ENCODE measurements at places on chromosomes 11 and 22.

DNA sequence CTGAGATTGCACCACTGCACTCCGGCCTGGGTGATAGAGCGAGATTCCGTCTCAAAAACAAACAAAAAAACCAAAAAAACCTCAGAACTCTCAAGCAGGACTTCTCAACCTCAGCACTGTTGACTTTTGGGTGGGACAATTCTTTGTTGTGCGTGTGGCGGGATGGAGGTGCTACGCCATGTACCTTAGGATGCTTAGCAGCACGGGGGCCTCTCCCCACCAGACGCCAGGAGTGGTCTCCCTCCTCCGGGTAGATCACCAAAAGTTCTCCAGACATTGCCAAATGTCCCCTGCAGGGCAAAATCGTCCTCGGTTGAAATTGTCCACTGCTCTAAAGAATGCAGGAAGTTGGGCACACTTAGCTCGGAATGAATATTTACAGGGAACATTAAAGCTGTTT lies 26.9 kb upstream of the ATXN10 start:
- no peak for DNase-seq

DNA sequence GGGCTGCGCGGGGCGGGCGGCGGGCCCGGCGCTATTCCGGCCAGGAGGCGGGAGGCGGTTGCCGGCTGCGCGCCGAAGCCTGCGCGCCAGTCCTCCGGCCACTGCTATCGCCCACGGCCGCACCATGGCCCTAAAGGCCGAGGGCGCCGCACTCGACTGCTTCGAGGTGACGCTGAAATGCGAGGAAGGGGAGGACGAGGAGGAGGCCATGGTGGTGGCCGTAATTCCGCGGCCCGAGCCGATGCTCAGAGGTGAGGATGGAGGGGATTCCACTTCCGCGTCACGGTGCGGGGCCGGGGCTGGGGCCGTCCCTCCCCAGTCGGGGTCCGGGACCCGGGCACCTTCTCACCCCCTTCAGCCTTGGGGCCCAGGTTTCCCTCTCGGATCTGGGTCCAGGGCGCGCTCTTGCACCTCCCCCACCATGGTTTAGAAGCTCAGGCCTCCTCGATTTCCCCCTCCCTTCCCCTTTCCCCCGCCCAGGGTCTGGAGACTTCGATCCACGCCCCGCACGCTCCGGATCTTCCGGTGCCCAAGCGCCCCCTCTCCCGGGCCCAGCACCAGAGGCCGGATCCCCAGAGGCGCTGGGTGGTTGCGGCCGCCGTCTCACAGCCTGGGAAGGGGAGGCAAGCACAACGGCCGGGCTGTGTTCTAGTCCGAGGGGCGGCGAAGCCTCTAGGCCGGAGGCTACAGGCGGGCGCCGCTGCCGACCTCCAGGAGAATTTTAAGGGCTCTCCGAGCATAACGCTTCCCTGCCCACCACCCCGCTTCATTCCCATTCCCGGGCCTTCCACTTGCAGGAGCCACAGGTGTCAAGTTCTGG lies 517 bp downstream of the SPINDOC start:
- DNase-seq: peak; percentile 58

DNA sequence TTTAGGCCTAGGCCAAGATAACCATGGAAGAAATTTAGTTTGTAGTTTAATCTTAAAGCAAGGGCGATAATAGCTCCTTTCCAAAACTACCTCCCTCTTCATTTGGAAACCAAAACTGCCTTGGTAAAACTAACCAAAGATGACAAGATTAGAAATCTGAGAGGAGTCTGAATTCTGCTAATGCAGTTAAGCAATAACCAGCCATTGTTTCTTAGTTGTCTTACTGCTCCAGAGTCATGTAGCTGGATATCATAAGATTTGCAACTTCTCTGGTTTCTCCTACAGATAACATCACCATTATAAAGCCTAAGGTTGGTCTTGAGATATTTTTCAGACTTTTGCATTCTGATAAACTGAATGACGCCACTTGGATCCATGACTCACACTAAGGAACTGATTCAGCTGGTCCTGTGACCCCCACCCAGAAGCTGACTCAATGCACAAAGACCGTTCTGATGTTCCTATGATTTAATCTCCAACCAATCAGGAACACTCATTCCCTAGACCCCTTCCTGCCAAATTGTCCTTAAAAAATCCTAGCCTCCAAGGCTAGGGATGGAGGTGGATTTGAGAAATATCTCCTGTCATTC lies 200.8 kb downstream of the LUZP2 start:
- no peak for DNase-seq

DNA sequence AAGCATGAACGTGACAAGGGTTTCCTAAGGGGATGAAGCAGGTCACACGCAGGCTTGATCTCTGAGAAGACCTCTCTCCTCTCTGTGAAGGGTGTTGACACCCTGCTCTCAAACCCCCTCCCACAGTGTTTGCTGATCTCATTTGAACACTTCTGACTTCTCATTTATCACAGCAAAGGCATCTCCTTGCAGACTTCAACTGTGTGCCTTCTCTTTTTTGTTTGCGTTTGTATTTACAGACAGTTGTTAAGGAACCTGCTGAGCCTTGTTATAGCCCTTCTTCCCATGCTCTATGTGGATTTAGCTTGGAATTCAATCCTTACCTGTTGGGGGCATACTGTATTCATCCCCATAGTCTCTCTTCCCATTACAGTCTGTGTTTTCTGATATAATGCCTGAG lies 206.5 kb downstream of the NELL1 start:
- no peak for DNase-seq

- no peak for DNase-seq
Measured at GRCh38 chr11:29507376-29507775, 509.5 kb downstream of the KCNA4 start.

GRCh38 chr11:79229047-79229446 lies 211.8 kb downstream of the TENM4 start:
- DNase-seq: no peak

DNA sequence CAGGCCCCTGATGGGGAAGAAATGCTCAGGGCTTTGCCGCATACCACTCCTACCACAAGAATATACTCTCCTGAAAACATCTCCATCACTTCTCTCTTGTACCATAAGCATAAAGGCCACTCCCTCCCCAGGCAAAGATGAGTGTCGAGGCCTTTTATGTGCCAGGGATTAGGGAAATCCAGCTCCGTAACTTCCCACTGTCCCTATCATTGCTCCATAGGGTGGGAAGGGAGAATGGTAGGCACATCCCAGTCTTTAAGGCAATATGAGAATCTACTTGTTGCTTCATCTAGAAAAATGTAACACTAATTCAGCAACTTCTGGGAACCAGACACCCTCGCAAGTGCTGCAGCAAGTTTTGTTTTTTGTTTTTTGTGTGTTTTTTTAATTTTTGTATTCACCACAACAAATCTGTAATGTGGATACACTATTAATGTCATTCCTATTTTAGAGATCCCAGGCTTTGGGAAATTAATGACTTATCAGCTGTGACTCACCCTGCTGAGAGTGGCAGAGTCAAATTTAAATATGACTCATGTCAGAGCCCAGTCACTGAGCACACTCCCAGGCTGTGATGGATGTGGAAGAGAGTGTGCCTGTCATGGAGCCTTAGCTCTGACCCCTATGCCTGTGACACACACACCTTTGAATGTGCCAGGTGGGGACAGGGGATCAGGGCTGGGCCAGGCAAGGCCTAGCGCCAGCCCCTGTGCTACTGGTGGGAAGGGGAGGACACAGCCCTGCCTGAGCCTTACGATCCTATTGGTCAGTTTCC lies 23.4 kb downstream of the PANX1 start:
- no peak for DNase-seq

GRCh38 chr22:47439643-47440265 lies 677.3 kb downstream of the TBC1D22A start:
- DNase-seq: no peak

GRCh38 chr11:73143126-73143838 lies 1.2 kb upstream of the FCHSD2 start:
- DNase-seq: peak; percentile 67

- no peak for DNase-seq
Measured at GRCh38 chr22:32708830-32709229, 92.7 kb upstream of the TIMP3 start.

DNA sequence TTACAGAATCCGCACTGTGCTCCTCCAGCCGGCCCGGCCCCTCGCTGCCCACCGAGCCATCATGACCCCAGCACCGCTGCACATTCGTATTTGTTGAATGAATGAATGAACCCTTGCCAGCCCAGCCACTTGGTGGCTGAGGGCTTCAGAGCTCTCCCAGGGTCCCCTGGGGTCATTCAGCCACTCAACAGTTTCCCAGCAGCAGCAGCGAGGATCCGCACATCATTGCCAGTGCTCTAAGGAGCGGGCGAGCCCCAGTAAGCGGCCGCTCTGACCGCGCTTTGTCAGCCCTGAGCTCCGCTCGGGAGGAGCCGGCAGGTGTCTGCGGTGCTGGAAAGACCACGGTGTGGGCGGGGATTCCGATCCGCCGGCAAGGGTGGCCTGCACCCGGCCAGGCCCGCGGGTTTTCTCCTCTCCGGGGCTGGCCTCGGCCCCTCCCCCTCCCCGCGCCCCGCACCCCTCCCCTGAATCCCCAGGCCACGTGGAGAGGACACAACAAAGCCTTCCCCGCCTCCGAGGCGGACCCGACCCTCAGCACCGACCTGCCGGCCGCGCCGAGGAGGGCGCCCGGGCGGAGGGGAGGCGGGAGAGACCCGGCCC lies 563 bp downstream of the BID start:
- DNase-seq: no peak

DNA sequence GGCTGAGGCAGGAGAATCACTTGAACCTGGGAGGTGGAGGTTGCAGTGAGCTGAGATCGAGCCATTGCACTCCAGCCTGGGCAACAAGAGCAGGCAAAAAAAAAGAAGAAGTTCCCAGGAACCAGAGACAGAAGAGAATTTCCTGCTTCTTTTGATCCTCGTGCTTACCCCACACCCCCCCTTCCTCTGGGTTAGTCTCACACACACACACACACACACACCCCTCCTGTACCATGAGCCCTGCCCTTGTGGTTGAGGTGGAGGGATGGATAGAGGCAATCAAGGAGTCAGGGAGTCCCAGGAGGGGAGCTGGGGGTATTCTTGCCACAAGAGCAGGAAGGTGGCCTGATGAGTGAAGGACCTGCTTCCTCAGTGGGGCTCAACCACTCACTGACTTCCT lies 4.1 kb upstream of the UBE2L6 start:
- DNase-seq: no peak

DNA sequence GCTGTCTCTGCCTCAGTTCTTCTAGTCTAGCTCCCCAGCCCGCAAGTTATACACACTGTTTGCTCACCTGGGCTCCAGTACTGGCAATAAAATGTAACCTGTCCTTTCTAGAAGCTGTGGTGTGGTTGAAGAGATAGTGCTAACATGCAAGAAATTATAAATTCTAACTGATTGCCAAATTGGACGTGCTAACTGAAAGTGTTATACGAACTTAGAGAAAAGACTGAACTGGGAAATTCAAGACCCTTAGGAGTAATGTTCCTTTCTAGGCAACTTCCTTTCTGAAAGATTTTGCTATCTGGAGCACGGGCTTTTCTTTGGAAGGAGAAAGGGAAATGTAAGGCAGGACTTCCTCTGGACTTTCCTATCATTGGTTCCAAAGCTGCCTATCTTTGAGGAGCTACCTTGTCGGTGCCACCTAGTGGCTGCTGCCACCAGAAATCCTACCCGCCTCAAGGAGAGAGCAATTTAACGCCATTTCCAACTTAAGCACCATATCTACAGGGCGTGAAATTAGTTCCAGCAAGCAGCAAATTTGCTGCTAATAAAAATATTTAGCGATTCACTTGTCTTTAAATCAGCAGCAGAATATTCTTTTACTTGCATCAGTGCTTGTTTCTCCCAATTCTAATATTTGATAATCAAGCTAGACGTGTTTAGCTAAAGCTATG lies 12.7 kb upstream of the TMEM218 start:
- DNase-seq: peak; percentile 29

- no peak for DNase-seq
Measured at GRCh38 chr22:35835267-35835997, 117.8 kb downstream of the APOL5 start.

DNA sequence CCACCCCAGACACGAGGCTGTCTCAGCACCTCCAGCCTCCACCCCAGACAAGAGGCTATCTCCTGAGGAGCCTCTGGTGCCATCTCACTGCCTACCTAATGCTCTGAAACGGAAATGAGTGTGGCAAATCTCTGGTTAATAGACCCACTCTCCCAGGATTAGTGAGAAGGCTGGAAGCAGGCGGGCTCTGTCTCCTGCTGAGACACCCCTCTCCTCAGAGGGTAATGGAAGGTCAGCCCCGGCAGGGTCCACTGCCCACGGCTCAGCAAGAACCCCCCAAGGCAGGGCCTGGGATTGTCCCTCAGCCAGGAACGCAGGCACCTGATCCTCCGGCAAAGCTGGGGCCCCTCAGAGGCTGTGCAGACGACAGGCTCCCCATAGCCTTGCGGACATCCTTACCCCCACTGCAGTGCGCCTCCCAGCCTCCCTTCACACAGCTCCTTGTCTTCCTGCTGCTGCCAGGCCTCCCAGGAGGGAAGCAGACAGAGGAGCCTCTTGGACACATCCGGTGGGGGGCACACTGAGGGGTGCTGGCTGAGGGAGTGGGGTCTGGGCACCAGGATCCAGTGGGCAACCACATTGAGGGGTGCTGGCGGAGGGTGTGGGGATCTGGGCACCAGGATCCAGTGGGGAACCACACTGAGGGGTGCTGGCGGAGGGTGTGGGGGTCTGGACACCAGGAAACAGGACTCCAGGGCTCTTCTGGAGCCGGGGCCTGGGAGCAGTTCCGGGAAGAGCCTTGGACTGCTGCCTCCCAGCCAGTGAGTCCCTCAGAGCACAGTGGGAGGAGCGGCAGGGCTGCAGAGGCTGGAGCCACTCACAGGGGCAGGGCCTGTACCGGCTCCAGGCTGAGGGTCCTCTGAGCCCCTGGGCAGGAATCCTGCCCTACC lies 13.1 kb downstream of the CHID1 start:
- DNase-seq: no peak

- no peak for DNase-seq
Measured at GRCh38 chr22:23263651-23264555, 83.6 kb downstream of the BCR start.

GRCh38 chr11:93166862-93167261 lies 30.9 kb downstream of the SLC36A4 start:
- DNase-seq: peak; percentile 7

- no peak for DNase-seq
Measured at GRCh38 chr11:111367411-111368284, 11.4 kb downstream of the POU2AF1 start.

- DNase-seq: no peak
Measured at GRCh38 chr22:23494930-23495266, 85.2 kb downstream of the IGLL1 start.

DNA sequence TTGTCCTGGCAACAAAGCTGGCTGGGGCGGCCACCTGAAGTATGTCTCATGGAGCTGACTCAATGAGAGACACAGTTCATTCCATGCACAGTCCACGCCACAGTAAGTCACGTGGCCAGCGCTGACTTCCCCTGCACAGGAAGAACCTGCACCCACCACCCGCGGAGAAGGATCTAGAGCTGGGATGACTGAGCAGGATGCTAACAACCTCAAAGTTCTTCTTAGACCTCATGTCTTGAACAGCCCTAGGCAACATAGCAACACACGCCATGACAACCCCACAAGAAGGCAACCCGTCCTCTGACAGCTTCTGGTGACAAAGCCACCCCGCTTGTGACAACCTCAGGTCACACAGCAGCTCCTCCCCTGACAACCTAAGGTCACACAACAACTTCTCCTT lies 76.9 kb upstream of the B3GAT1 start:
- DNase-seq: no peak
